ENCODE measurements at places on chromosomes 3 and 15.

- no peak for DNase-seq
These were observed 201.1 kb upstream of the LRRFIP2 start for GRCh38 chr3:37375184-37376127.

- DNase-seq, result no peak
These were observed 782.2 kb downstream of the VGLL3 start for GRCh38 chr3:86208772-86209171.

DNA sequence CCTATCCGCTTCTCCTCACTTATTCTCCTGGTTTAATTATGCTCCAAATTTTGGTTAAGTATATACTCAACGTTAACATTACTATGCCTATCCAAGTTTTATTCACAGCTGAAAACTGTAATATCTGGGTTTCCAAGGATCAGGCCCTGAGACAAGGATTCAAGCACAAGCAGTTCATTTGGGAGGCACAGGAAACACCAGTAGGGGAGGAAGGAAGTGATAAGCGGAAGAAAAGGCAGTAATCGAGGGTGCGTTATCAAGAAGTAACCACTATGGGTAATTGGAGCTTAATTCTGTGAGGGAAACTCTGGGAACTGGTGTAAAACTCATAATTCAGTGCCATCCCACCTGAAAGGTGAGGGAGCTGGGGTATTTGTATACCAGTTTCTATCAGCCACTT, 120.3 kb downstream of the KCNAB1 start:
- DNase-seq, result no peak

GRCh38 chr15:42020713-42021273, at the start of gene PLA2G4E:
Gene PLA2G4E (minus strand): TSS chr15:42021042. CDS start chr15:42021030, 12 bp downstream.
- DNase-seq, result no peak

- no peak for DNase-seq
These were observed 176.0 kb upstream of the BCHE start for GRCh38 chr3:166013073-166013679.

Data from stimulated activated CD4-positive, alpha-beta T cell treated with anti-CD3 and anti-CD28 coated beads, Interleukin-15, amount 100 ng/mL, for 1 hour (primary cell).